ENCODE measurements at places on chromosomes 12 and 14.
A peak's percentile ranks its signal among the peaks of the same experiment; 100 is the strongest.

- peaks cover 25% of the 10 kb centered on the region for H3K4me1 ChIP-seq
- no peak overlapping the region for H3K4me3 ChIP-seq
- H3K27me3 ChIP-seq = no peaks in the 10 kb centered on the region
Measured at GRCh38 chr12:11623382-11623781, 26.1 kb upstream of the ETV6 start.

GRCh38 chr12:42483521-42483790 lies 106.1 kb downstream of the PRICKLE1 start:
- H3K27me3 ChIP-seq = peaks cover 29% of the 10 kb centered on the region
- no peak for DNase-seq
- H3K4me1 ChIP-seq = peaks cover 46% of the 10 kb centered on the region
- no peak overlapping the region for H3K27ac ChIP-seq

DNA sequence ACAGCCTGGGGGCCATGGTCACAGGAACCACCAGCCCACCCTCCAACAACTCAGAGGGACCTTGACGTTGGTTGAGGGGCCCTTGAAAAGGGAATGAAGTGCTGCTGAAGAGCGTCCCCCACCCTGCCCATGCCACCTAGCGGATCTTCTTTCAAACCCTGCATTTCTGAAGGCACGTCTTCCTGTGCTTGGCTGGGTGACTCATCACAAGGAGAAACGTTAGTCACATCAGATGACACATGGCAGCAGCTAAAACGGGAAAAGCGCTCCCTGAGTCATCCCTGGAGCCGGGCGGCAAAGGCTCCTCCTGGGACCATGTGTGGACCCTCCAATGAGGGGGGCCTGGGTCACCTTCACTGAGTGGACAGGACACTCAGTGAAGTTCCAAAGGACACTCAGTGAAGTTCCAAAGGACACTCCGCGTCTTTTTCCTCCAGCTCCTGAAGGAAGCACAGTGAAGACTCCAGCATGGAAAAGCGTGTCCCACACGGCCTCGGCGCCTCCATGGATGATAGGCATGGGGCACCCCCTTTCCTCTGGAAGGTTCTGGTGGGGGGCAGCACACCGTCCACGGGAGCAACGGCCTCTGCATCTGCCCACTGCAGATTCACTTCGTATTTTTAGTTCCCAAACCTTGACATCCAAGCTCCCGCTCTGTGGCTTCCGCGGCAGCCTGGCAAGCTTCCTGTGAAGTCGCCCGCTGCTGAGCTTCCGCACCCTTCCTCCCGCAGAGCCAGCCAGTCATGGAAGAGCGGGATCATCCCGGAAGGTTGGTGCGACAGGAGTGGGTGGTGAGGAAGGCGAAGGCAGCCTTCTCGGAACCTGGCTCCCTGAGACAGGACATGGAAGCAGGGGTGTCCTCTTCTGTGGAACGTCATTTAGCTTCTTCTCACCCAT lies 383.4 kb downstream of the VRK1 start:
- H3K27ac ChIP-seq = no peak overlapping the region
- H3K4me1 ChIP-seq = no peaks in the 10 kb centered on the region
- no peaks in the 10 kb centered on the region for H3K36me3 ChIP-seq
- no peaks in the 10 kb centered on the region for H3K27me3 ChIP-seq

GRCh38 chr14:101354726-101355125 lies 206.6 kb upstream of the DIO3 start:
- H3K36me3 ChIP-seq = no peaks in the 10 kb centered on the region
- H3K4me1 ChIP-seq = no peaks in the 10 kb centered on the region
- no peak for DNase-seq
- no peaks in the 10 kb centered on the region for H3K27me3 ChIP-seq
- H3K4me3 ChIP-seq = no peak overlapping the region

GRCh38 chr14:82798276-82798675 lies 1264.6 kb upstream of the SEL1L start:
- H3K27ac ChIP-seq = no peak overlapping the region
- no peak overlapping the region for H3K4me3 ChIP-seq

- H3K36me3 ChIP-seq = no peaks in the 10 kb centered on the region
- no peak for DNase-seq
- no peaks in the 10 kb centered on the region for H3K27me3 ChIP-seq
- H3K27ac ChIP-seq = no peak overlapping the region
- no peaks in the 10 kb centered on the region for H3K4me1 ChIP-seq
- H3K4me3 ChIP-seq = no peak overlapping the region
Measured at GRCh38 chr14:65872536-65872935, 460.0 kb downstream of the FUT8 start.

GRCh38 chr12:89525305-89525823 lies 483 bp downstream of the POC1B start:
- DNase-seq = peak; percentile 79
- H3K27me3 ChIP-seq = no peaks in the 10 kb centered on the region
- H3K4me3 ChIP-seq = peak overlapping the region; percentile 96
- no peaks in the 10 kb centered on the region for H3K36me3 ChIP-seq
- peaks cover 11% of the 10 kb centered on the region for H3K4me1 ChIP-seq
- no peak overlapping the region for H3K27ac ChIP-seq

GRCh38 chr14:95765051-95765450 lies 51.1 kb upstream of the TCL1A start:
- no peak overlapping the region for H3K27ac ChIP-seq
- H3K4me1 ChIP-seq = no peaks in the 10 kb centered on the region
- H3K4me3 ChIP-seq = no peak overlapping the region
- no peaks in the 10 kb centered on the region for H3K27me3 ChIP-seq
- no peaks in the 10 kb centered on the region for H3K36me3 ChIP-seq

DNA sequence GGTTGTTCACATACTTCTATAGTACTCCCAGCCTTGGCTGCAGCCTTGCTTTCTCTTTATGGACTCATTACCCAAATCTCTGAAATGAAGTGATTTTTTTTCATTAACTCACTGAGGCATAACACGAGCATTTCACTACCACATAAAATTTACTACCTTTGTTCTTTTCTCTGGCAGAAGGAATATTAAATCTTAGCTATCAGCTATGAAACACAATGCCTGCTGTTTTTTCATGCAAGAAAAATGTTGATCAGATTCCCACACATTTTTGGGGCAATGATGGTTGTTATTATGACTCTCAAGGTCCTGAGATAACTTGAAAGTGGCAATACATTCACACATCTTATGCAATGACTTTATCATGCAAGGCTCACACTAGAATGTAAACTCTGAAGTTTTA lies 225.3 kb upstream of the ATP2B1 start:
- H3K27ac ChIP-seq = no peak overlapping the region
- H3K4me3 ChIP-seq = no peak overlapping the region
- DNase-seq = no peak
- no peaks in the 10 kb centered on the region for H3K36me3 ChIP-seq

DNA sequence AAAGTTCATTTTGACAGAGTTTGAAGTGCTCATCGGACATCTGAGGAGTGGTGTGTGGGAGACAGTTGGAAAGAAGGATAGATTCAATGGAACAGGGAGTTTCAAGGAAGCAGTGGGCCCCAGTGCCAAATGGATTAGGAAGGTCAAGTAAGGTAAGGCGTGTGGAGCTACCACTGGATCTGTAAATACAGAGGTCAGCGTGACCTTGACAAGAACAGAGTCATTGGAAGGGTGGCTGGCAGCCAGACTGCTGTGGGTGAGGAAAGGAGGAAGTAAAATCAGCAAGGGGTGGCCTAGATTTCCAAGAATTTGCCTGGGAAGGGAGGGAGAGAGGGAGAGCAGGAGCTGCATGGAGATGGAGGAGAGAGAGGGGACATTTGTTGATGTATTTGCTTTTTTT lies 68.2 kb upstream of the IGF1 start:
- H3K36me3 ChIP-seq = no peaks in the 10 kb centered on the region
- no peaks in the 10 kb centered on the region for H3K4me1 ChIP-seq
- H3K4me3 ChIP-seq = no peak overlapping the region
- H3K27ac ChIP-seq = no peak overlapping the region

- DNase-seq = peak; percentile 14
- H3K27me3 ChIP-seq = no peaks in the 10 kb centered on the region
- peak overlapping the region; percentile 78 for H3K27ac ChIP-seq
Measured at GRCh38 chr14:49641697-49642129, 6.7 kb upstream of the DNAAF2 start.

- H3K4me1 ChIP-seq = no peaks in the 10 kb centered on the region
- H3K27me3 ChIP-seq = no peaks in the 10 kb centered on the region
- H3K4me3 ChIP-seq = no peak overlapping the region
- DNase-seq = no peak
Measured at GRCh38 chr14:54146601-54147000, 190.0 kb upstream of the BMP4 start.

DNA sequence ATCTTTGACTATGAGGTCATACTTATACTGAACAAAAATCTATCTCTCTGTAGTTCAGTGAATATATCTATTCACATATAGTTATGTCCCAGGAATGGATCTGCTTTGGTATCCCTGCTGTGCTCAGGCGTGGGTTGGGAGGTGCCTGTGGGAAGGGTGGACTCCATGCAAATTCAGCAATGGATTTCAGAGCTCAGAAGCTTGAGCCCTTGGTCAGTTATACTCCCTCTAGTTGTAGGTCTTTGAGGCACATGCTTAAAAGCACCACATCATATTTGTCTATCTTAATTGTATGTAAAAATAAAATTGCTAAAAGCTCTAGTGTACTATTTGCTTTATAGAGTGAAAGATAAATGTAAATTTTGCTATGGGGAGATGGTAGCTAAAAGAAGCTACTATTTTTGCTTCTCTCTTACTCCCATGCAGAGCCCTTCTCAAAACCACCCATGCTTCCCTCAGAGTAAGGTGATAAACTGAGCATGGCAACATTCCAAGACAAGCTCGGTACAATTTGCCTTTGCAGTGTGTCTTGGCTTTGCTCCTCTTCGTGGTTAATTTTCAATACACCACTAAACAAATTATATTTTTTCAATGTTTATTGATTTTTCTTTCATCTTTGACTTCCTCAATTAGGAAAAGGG lies 54.9 kb downstream of the SLC16A7 start:
- no peak overlapping the region for H3K4me3 ChIP-seq
- no peak overlapping the region for H3K27ac ChIP-seq
- H3K4me1 ChIP-seq = no peaks in the 10 kb centered on the region
- no peaks in the 10 kb centered on the region for H3K27me3 ChIP-seq
- DNase-seq = peak; percentile 14
- H3K36me3 ChIP-seq = no peaks in the 10 kb centered on the region

- H3K4me3 ChIP-seq = no peak overlapping the region
- DNase-seq = no peak
- H3K27me3 ChIP-seq = no peaks in the 10 kb centered on the region
- H3K4me1 ChIP-seq = peaks cover 2% of the 10 kb centered on the region
Measured at GRCh38 chr14:62064751-62065323, 302.6 kb downstream of the SNAPC1 start.

- H3K4me1 ChIP-seq = peaks cover 6% of the 10 kb centered on the region
- H3K4me3 ChIP-seq = no peak overlapping the region
- no peak for DNase-seq
- no peaks in the 10 kb centered on the region for H3K27me3 ChIP-seq
Measured at GRCh38 chr12:80187660-80188090, 88.3 kb downstream of the OTOGL start.

DNA sequence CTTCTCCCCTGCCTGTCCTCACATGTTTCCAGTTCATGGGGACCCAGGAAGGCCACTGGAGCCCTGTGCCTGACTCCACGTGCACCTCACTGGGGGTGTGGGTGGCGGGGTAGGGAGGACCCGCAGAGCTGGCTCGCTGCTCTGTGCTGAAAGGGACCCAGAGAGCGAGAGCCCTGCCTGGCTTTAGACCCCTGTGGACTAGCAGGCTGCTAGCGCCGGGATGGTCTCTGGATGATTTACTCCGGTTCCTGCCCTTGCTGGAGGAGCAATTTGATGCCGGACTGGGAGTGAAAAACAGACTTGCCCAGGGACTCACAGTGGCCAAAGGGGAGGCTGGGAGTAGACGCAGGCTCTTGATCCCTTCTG lies 49.0 kb downstream of the NTF3 start:
- peaks cover 4% of the 10 kb centered on the region for H3K27me3 ChIP-seq
- H3K36me3 ChIP-seq = no peaks in the 10 kb centered on the region
- no peak overlapping the region for H3K27ac ChIP-seq
- H3K4me1 ChIP-seq = peaks cover 14% of the 10 kb centered on the region

- no peak for DNase-seq
- H3K27ac ChIP-seq = no peak overlapping the region
- H3K27me3 ChIP-seq = no peaks in the 10 kb centered on the region
- no peak overlapping the region for H3K4me3 ChIP-seq
Measured at GRCh38 chr12:115426732-115427131, 742.8 kb upstream of the TBX3 start.

GRCh38 chr14:102935756-102936155 lies 13.3 kb downstream of the AMN start:
- H3K4me3 ChIP-seq = no peak overlapping the region
- no peaks in the 10 kb centered on the region for H3K4me1 ChIP-seq
- no peak overlapping the region for H3K27ac ChIP-seq
- no peak for DNase-seq

DNA sequence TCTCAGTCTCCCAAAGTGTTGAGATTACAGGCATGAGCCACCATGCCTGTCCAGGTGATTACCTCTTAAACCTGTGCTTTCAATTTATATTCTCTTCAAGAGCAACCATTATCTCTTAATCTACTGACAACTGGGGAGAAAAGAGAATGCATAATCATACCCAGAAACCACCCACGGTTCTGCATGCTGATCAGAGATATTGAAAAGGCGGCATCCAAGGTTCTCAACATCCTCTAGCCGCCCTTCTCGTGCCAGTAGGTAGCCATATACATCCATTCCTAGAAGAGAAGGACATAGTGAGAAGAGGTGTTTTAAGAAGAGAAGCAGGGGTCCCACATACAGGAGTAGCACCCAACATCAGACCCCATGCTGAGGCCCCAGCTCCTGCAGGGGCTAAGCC lies 20.8 kb downstream of the ANAPC7 start:
- no peaks in the 10 kb centered on the region for H3K27me3 ChIP-seq
- peaks cover 84% of the 10 kb centered on the region for H3K36me3 ChIP-seq
- no peak overlapping the region for H3K27ac ChIP-seq
- no peak for DNase-seq
- no peaks in the 10 kb centered on the region for H3K4me1 ChIP-seq
- H3K4me3 ChIP-seq = no peak overlapping the region

DNA sequence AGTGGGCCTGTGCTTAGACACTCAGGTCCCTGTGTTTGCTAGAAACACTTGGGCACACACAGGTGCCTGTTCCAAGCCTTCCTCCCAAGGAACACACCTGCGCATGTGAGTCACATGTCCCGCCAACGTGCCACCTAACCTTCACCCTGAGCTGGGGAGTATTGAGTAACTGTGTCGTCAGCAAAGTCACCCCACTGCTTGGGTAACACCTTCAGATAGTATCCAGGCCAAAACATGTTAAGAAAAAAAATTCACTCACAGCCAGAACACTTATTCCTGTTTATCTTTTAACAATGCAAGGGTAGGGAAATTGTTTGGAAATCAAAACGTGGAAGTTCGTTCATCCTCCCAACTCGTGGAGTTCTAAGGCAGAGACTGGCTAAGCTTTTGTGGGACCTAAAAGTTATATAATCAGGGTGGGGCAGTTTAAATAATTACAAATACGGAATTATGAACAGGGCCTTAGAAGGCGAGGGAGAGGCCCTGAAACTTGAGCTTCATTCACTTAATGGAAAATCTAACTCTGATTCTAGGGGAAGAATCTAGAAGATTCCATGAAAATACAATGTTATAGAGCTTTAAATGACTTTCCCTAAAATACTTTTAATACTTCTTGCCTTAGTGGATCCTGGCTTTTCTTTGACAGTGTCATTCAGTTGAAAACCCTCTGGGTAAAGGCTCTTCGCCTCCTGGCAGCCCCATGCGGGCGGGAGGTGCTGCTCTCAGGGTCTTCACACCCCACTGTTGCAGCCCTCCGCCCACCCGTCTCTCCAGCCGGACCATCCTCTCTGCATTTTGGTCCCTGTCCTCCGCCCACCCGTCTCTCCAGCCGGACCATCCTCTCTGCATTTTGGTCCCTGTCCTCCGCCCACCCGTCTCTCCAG lies 30.3 kb upstream of the ADIPOR2 start:
- no peaks in the 10 kb centered on the region for H3K36me3 ChIP-seq
- peak overlapping the region; percentile 46 for H3K4me3 ChIP-seq
- H3K4me1 ChIP-seq = peaks cover 7% of the 10 kb centered on the region
- H3K27ac ChIP-seq = no peak overlapping the region
- H3K27me3 ChIP-seq = peaks cover 41% of the 10 kb centered on the region
- DNase-seq = no peak

Measured in GM23338 (cell line).